SJSA1 (cell line): ENCODE measurements at places on chromosomes 7 and 10. TPM values are rescaled to one million over a fixed set of nuclear protein-coding genes. Genes with fewer than 3 reads are reported as not detected.

- H3K4me3 ChIP-seq, result no peak overlapping the region
- H3K36me3 ChIP-seq, result peaks cover 6% of the 10 kb centered on the region
- no peak for DNase-seq
- peak overlapping the region; percentile 94 for H3K27ac ChIP-seq
- peaks cover 47% of the 10 kb centered on the region for H3K4me1 ChIP-seq
Measured at GRCh38 chr7:129830949-129831348, 121.8 kb downstream of the UBE2H start.

DNA sequence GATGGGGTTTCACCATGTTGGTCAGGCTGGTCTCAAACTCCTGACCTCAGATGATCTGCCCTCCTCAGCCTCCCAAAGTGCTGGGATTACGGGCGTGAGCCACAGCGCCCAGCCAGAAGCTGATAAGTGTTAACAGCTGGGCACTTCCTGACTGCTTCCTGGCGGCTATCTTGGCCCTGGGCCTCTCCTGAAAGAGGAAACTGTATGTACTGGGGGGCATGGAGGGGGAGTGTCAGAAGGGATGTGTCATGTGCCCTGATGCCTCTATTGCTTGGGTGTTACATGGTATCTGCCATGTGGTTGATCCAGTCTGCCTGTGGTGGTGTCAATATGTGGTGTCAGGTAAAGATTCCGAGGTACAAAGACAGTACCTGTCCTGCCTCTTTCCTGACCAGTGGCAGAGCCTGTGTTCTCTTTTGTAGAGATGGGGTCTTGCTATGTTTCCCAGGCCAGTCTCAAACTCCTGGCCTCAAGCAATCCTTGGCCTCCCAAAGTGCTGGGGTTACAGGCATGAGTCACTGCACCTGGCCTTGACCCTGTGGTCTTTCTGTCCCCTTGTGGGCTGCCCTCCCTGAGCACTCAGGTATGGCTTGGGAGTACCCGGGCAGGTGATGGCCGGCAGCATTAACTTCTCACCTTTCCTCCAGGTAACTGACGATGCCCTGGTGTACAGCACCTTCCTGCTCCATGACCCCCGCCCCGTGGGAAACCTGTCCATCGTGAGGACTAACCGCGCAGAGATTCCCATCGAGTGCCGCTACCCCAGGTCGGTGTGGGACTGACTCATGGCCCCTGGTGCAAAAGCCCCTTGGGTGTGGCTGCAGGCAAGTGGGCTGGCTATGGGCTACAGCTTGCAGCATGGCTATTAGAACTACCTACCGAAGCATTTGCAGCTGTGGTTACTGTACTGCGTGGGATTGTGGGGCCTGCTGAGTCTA lies 4.4 kb downstream of the ZP3 start:
- peaks cover 6% of the 10 kb centered on the region for H3K4me1 ChIP-seq
- no peaks in the 10 kb centered on the region for H3K27me3 ChIP-seq
- no peak overlapping the region for H3K27ac ChIP-seq
- DNase-seq, result no peak

DNA sequence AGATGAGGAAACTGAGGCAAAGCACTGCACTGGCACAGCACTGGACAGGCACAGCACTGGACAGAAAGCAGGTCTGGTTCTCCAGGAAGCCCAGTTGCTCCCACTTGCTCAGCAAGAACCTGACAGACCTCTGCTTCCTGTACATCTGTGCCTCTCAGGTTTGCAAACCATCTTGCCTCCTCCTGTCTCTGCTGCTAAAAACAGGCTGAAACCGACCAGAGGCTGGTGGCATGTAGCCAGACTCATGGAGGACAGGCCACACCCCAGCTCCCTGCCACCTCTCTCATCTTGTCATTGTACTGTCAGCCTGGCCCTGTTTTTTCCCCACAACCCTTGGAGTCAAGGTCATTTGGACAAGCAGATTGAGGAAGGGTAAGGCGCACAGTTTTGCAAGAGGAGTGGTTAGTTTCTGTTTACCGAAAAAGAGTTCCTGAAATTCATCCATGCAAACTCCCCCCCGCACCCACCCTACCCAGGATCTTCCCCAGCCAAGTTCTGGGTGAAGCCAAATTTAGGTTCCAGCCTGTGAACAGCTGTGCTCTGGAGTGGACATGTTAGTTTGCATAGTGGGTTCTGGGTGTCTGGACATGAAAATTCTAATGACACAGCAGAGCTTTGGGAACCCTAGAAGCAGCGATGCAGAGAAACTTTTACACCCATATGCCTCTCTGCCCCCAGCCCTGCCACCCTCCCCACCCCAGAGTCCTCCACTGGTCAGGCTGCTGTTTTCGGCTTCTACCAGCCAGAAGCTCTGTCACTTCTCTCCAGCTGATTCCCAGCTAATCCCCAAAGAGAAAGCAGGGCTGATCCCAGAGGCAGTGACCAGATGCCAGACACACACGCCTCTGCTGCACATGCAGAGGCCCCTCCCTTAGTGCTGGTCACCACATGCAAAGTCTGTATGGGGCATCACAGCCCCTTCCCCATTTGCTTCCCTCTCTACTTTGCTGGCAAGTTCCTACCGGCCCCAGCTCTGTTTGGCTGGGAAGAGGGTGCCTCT lies 8.5 kb upstream of the C10orf105 start:
- no peak overlapping the region for H3K4me3 ChIP-seq
- H3K36me3 ChIP-seq, result no peaks in the 10 kb centered on the region
- no peak overlapping the region for H3K27ac ChIP-seq
- DNase-seq, result no peak

DNA sequence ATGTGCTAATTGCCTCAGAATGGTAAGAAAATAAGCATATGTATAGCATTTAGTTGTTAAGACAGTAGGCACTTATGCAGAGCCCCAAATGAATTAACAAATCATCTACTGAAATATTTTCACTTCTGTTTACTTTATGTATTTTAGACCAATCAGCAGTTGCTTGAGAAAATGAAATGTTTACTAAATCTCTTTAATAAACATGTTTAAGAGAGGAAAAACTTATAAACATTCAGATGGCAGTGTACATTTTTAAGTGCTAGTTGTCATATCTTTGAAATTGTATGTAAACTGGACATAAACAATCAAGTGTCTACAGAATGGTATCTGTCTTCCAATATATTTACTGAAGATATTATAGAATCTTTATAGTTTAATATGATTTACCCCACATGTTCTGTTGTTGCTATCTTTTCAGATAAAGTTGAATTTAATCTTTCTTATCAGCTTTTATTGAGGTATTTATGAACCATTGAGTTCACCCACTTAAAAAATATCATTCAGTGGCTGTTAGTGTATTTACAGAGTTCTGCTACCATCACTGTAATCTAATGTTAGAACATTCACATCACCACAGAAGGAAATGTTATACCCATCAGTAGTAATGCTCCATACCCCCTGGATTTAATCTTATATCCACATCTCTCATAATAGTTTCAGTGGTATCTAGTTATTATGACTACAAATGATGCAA lies 264.3 kb downstream of the ADK start:
- peaks cover 6% of the 10 kb centered on the region; the same call in 1 of the 2 replicates for H3K36me3 ChIP-seq
- no peaks in the 10 kb centered on the region for H3K27me3 ChIP-seq
- DNase-seq, result no peak
- H3K4me1 ChIP-seq, result no peaks in the 10 kb centered on the region

- no peaks in the 10 kb centered on the region for H3K36me3 ChIP-seq
- no peaks in the 10 kb centered on the region for H3K4me1 ChIP-seq
- no peak for DNase-seq
- H3K4me3 ChIP-seq, result no peak overlapping the region
Measured at GRCh38 chr10:113113241-113113640, 163.2 kb downstream of the TCF7L2 start.

GRCh38 chr10:109430043-109430760 lies 493.1 kb downstream of the XPNPEP1 start:
- no peaks in the 10 kb centered on the region for H3K36me3 ChIP-seq
- H3K27me3 ChIP-seq, result no peaks in the 10 kb centered on the region
- H3K4me1 ChIP-seq, result no peaks in the 10 kb centered on the region; the same call in 1 of the 2 replicates
- no peak for DNase-seq

DNA sequence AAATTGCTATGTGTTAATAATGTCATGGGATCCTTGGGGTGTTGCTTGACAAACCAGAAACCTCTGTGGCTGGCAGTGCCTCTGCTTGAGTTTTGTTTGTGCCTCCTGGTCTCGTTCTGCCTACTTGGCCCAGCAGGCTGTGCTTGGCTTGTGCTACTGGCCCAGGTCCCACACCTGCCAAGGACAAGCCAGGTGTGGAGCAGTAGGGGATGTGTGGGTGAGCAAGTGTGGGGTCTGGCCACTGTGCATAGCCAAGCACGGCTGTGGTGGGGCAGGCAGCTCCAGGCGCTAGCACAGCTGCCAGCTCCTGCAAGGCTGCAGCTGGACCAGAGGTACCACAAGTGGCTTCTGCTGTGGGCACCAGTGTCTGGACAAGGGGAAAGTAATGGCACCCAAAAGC lies 149.6 kb upstream of the HGF start:
- H3K36me3 ChIP-seq, result no peaks in the 10 kb centered on the region
- no peaks in the 10 kb centered on the region for H3K27me3 ChIP-seq
- H3K27ac ChIP-seq, result no peak overlapping the region
- H3K4me1 ChIP-seq, result no peaks in the 10 kb centered on the region
- no peak for DNase-seq

DNA sequence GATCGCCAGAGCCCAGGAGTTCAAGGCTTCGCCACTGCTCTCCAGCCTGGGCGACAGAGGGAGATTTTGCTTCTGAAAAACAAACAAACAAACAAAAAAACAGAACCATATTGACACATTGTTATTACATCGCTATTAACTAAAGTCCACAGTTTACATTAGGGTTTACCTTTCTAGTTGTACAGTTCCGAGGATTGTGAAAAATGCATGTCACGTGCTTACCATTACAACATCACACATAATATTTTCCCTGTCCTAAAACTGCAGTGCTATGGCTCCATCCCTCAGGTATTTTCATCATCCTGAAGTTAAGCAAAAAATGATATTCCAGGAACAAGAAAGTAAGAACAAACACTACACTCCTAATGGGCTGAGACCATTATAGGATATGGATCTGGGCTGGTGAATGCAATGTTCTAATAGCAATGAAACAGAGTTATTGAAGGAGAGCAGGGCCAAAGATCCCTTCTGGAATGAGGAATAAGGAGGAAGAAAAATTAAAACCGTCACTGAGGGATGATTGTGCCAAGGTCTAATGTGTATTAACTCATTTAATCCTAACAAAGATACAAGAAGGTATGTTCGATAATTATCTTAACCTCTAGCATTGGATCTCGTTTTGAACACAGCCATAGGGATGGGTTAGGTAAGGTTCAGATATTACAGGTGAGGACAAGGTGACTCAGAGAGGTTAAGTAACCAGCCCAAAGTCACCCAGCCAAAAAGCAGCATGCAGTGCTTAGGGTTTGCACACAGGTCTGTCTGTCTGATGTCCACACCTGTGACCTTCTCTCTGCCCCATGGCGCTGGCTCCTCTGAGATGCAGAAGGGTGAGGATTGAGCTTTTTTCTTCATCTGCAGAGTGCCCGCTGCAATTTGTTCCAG lies 14.0 kb upstream of the CUX1 start:
- no peak for DNase-seq
- no peaks in the 10 kb centered on the region for H3K4me1 ChIP-seq
- peaks cover 35% of the 10 kb centered on the region for H3K27me3 ChIP-seq
- no peak overlapping the region for H3K27ac ChIP-seq

GRCh38 chr10:86337121-86337601 lies 29.4 kb downstream of the GRID1 start:
- no peaks in the 10 kb centered on the region for H3K4me1 ChIP-seq
- H3K36me3 ChIP-seq, result no peaks in the 10 kb centered on the region
- H3K27me3 ChIP-seq, result no peaks in the 10 kb centered on the region
- H3K4me3 ChIP-seq, result no peak overlapping the region
- DNase-seq, result no peak
- no peak overlapping the region for H3K27ac ChIP-seq

DNA sequence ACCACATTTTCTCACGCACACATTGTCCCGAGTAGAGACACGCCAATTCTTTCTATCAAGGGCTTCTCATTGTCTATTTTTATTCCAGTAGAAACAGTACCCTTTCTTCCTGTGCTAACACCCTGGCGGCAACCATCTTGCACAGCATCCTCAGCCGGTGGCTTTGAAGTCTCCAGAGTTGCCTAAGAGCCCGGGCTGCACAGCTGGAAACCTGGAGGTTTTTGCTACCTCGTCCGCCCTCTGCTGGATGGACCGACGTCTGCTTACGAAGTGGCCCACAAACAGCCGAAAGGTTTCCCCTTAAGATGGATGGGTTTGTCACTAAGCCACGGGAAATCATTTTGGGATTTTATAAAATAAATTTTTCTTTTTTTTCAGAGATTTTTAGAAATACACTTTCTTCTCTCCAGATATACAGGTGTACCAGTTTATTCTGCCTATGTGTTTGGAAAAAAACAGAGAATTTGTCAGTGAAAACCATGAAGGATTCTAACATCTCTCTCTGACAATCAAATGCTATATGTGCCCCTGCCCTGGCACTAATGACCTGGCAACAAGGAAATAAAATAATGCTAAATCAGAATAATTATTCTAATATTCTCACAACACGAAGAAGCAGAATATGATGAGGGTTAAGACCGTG lies 81.8 kb upstream of the FAM204A start:
- no peaks in the 10 kb centered on the region for H3K4me1 ChIP-seq
- no peak overlapping the region for H3K27ac ChIP-seq
- no peak overlapping the region for H3K4me3 ChIP-seq
- H3K27me3 ChIP-seq, result no peaks in the 10 kb centered on the region
- peak; percentile 43 for DNase-seq
- H3K36me3 ChIP-seq, result no peaks in the 10 kb centered on the region

DNA sequence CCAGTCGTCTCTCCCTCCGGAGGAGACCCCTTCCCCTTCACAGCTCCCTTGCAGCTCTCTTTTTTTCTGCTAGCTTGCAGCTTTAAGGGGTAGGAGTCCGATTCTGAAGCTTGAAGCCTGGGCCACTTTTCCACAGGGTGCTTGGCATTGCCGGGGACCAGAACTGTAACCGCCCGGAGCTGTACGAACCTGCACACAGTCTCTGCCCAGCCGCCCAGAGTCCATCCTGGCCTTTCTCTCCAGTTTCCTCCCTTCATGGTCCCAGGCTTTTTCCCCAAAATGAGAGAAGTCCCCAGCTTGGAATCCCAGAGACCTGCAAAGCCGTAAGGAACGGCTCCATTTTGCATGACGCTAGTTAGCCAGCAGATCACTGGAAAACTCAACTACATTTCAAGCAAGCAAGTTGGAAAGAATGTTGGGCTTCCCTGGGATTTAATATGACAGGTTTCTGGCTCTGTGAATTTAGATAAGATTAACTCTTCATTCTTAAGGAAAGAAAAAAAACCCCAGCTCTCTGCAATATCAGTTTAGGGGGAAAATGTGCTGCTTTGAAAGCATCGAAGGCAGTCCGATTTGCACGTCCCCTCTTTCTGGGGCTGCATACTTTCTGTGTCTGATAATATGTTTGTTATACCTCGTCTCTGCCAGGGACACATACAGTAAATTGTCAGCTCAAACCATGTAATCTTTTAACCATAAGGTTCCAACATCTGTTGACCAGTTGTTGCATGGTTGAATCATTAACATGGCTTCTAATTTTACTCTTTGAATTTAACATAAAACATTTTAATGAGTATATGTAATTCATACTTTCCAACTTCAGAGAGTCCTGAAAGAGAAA lies 190.0 kb upstream of the LYZL2 start:
- no peak overlapping the region for H3K4me3 ChIP-seq
- H3K4me1 ChIP-seq, result peaks cover 25% of the 10 kb centered on the region
- H3K27me3 ChIP-seq, result no peaks in the 10 kb centered on the region
- peak overlapping the region; percentile 62 for H3K27ac ChIP-seq
- no peaks in the 10 kb centered on the region for H3K36me3 ChIP-seq

Gene EVX1
- total RNA-seq, result not detected in 2 replicates

Gene CLDN4
- 0.16 TPM in 1 of 2 replicates, not detected in the other for total RNA-seq

Gene FFAR4
- total RNA-seq, result not detected in 2 replicates

Gene HTR5A
- total RNA-seq, result not detected in 2 replicates
